ENCODE measurements at places on chromosomes 4 and X. TPM values are rescaled to one million over a fixed set of nuclear protein-coding genes. Genes with fewer than 3 reads are reported as not detected.

CORIN gene
- polyA plus RNA-seq: 24.7 TPM

DNA sequence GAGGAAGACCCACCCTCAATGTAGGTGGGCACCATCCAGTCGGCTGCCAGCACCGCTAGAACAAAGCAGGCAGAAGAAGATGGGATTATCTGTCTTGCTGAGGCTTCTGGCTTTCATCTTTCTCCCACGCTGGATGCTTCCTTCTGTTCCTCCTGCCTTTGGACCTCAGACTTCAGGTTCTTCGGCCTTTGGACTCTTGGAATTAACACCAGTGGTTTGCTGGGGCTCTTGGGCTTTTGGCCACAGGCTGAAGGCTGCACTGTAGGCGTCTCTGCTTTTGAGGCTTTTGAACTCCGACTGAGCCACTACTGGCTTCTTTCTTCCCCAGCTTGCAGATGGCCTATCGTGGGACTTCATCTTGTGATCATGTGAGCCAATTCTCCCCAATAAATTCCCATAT, 55.1 kb downstream of the PDLIM5 start:
- DNase-seq: no peak

DNA sequence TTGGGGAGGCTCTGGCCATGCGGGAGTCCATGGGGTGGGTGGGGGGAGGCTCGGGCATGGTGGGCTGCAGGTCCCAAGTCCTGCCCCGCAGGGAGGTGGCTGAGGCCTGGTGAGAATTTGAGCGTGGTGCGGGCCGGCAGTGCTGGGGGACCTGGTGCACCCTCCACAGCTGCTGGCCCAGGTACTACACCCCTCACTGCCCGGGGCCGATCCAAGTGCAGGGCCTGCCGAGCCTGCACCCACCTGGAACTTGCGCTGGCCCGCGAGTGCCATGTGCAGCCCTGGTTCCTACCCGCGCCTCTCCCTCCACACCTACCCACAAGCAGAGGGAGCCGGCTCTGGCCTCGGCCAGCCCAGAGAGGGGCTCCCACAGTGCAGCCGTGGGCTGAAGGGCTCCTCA, 5.7 kb upstream of the SPANXN2 start:
- DNase-seq: no peak

CENPI gene
- 5.5 TPM for polyA plus RNA-seq

DNA sequence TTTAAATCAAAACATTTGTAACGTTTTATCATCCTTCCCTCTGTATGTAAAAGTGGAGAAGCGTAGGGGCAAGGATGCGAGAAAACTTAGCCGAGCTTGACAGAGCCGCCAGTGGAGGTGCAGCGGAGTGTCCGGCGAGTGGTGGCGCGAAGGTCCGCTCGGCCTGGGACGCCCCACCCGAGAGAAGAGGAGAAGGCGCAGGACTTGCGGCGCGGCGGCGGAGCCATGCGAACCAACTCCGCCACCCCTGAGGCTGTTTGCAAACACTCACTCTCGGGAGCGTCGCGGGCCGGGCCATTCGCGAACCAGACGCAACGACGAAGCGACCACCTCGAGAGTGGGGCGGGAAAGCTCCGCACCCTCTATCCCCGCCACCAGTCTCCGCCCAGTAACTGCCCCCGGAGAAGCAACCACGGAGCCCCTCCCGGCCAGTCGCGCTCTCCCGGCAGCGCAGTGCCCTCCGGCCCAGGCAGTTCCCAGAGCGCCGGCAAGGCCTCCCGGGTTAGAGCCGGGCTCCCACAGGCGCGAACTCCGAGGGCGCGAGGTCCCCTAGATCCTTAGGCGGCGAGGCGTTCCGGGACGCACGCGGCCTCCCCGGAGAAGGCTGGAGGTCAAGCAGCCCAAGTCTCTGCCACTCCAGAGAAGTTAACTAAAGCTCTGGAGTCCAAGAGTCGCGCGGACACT, 2.3 kb upstream of the MAB21L2 start:
- DNase-seq: peak; percentile 43

DNA sequence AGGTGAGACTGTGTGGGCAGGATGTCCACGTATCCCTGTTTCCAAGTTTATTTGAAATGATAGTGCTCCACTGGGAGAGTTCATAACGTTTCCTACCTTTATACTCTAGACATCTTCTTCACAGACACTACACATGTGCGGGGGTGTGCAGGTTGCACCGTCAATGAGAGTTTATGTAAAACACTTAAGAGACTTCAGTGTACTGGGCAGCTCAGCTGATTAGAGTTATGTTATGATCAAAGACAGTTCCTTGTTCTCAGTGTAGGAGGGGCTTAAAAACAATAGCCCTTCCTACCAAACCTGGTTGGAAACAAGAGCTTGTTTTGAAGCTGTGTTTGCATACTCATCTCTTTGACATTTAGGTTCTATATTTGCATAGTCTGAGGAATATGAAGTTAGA, 326.9 kb upstream of the AGA start:
- DNase-seq: no peak

- DNase-seq: no peak
Observed at GRCh38 chrX:9280831-9281230, 184.0 kb upstream of the TBL1X start.

DNA sequence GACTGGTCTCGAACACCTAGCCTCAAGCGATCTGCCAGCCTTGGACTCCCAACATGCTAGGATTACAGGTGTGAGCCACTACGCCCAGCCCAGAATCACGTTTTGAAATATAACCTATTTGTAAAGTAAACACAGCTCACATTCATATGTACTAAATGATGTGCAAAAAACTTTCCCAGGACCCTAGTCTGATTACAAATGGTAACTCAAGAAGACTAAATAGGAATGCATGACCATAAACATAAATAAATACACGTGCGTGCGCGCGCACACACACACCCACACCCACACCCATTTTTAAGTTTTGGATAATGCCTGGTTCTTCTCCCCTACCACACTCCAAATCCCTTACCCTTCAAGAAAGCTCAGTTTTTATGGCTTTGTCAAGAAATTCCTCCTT, 163.9 kb downstream of the NR3C2 start:
- no peak for DNase-seq

DNA sequence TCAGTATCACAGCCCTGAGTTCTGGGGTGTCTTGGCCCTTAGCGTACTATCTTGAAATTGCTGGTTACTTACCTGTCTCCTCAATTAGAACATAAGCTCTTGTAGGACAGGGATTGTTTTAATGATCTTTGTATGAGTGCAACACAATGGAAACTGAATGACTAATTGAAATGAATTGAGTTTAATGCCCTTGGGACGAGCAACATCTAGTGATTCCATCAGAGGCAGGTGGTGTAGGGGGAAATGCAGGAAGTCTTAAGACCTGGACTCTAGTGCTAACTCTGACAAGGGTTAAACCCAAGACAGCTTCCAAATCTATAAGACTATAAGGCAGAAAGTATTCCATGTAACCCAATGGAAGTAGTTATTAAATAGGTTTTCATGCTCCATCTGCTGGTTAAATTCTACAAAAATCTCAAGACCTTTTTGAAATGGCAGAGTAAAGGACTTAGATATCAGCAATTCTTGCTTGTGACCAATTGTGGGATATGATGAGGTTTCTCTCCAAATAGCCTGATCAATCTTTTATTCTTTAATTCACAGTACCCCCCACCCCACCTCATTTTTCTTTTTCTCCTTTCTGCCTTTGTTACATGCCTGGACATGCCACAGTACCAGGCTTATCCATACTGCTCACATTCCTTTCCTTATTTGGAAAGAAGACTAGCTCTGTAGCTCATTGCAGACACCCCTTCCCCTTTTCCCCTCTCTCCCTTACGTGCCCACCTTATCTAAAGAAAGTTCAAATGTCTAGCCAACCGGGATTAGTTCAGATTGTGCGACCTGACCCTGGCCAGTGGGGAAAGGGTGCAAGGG, 340.8 kb downstream of the PAPSS1 start:
- DNase-seq: peak; percentile 47

DNA sequence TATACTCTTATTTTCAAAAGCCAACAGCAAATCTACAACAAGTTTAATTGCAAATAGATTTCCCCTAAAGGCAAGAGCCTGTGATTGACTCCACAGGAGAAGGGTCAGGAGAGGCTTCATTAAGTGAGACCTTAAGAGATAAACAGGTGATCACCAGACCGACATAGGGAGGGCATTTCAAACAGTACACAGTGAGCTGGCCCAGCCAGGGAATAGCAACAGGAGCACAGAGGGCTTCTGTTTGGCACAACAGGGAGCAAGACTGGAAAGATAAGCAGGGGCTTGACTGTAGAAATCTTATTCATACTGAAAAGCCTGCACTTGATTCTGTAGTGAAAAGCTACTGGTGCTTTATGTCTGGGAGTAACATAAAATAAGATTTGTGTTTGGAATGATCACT, 3.9 kb downstream of the RUFY3 start:
- no peak for DNase-seq

NDUFC1 gene
- polyA plus RNA-seq: 76.5 TPM

DNA sequence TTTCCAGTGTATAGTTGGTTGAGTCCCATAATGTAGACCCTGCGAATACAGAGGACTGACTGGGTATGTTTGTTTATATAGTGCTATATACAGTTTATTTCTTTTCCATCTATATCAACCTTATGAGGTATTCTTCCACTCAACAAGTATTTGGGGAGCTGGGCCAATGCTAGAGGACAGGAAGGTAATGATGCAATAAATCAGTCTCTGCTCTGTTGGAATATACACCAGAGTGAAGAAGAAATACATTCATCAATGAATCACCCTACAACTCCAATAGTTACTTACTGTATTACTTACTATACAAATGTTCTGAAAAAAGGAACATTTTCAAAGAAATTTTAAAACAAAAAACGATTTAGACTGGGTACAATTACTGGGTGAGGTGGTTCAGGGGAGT, 2.1 kb upstream of the ARSJ start:
- DNase-seq: peak; percentile 53

CDKL5 gene
- polyA plus RNA-seq: 2.7 TPM

SLC6A8 gene
- 25.5 TPM for polyA plus RNA-seq

DNA sequence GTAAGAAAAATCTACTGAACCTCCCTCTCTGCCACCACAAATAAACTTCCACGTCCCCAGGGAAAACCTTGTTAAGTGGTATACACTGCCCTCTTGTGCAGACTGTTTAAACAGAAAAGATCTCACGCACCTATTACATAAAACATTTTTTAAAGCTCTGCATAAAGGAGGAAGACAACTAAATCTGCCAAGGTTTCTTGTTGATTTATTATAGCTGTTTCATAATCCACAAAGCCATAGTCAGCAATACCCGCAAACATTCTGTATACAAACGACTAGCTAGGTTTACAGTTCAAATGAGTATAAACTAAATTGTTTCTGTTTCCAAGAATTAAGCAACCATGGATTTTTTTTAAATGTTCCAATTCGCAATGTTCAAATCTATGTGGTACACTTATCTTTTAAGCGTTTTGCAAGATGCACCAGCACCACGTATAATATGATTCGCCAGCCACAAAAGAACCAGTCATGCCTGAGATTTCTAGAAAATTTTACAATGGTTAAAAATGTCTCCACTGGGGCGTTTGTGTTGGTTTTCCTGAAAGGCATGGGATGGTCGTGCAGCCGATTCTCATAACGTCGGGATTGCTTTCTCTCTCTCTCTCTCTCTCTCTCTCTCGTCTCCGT, 164.6 kb downstream of the PRKX start:
- peak; percentile 79 for DNase-seq

NXF2 gene
- polyA plus RNA-seq: not detected

GRCh38 chr4:7172508-7172907, 19.8 kb upstream of the SORCS2 start:
- no peak for DNase-seq

DNA sequence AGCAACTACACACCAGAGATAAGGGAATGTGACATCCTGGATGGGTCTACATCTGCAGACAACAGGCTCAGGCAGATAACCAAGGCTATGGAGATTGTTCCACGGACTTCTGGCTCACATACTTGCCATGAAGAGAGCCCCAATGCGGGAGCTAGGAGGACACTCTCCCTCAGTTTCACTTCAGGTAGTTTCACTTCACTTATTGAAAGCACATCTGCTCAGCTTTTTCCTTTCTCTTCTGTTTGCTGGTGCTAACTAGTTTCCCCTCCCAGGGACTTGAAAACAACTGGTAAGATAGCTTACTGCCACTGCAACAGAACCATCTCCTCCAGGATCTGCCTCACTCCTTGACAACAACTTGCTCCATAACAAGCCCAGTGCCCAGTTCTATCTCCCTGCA, 1.4 kb upstream of the CT47C1 start:
- no peak for DNase-seq

DNA sequence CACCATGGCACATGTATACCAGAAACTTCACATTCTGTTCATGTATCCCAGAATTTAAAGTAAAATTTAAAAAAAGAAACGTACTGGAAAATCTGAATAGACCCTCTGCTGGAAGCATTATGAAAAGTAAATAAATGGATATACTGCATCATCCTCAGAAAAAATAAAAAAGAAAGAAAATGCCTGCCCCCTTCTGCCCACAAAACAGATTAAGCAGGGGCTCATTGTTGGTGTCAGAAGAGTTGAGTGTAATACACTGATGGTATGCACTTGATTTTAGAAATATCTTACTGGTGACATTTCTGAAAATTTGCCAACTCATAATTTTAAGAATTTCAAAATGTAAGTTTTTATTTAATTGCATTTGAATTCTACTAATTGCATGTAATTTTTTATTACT, 77.8 kb downstream of the LRP2BP start:
- no peak for DNase-seq

DNA sequence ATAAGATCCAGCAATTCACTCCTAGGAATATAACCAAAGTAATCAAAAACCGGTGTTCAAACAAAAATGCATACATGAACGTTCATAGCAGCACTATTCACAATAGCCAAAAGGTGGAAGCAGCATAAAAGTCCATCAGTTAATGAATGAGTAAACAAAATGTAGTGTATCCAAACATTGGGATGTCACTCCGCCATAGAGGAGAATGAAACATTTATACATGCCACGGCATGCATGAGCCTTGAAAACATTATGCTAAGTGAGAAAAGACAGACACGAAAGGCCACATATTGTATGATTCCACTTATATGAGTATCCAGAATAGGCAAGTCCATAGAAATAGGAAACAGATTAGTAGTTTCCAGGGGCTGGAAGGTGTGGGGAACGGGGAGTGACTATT, 11.0 kb upstream of the PDLIM3 start:
- DNase-seq: no peak

GRCh38 chr4:150033901-150034300, 44.3 kb upstream of the DCLK2 start:
- peak; percentile 87 for DNase-seq

GRCh38 chr4:26937567-26937966, 76.9 kb downstream of the STIM2 start:
- DNase-seq: no peak

GRCh38 chr4:44988011-44988410, 261.7 kb upstream of the GNPDA2 start:
- no peak for DNase-seq

- DNase-seq: no peak
Observed at GRCh38 chrX:40031911-40032310, 65.8 kb downstream of the BCOR start.

DNA sequence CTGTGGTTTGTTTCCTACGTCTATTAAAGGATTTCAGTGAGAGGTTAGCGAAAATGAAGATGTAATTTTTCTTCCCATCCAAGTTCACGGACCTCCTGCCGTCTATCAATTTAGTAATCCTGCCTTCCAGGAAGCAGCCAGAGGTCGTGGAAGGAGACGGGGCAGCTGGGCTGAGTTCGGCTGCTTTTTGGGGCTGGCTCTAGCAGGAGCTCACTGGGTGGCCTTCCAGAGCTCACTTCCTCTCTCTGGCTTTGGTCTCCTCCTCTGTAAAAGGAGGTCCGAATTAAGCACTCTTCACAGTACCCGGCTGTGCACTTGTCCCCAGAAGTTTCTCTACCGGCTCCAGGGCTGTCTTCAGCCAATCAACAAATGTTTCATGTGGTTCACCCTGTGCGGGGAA, 295.4 kb downstream of the BCOR start:
- DNase-seq: no peak

CSAG2 gene
- polyA plus RNA-seq: not detected

- no peak for DNase-seq
Observed at GRCh38 chr4:165866019-165866650, 6.9 kb upstream of the TLL1 start.

All from IMR-90 (cell line).